H54 (cell line): ENCODE measurements at places on chromosomes 6 and 20.

GRCh38 chr20:34907616-34908469 is 31.4 kb downstream of the ACSS2 start:
- peak; percentile 91 for DNase-seq

- DNase-seq, result no peak
Observed at GRCh38 chr6:21984561-21984960, 312.3 kb downstream of the PRL start.

- DNase-seq, result no peak
Observed at GRCh38 chr20:840858-841567, 7.5 kb downstream of the FAM110A start.

GRCh38 chr6:113732384-113732966 is 124.7 kb upstream of the MARCKS start:
- DNase-seq, result no peak

GRCh38 chr6:137708481-137708880 is 158.6 kb upstream of the TNFAIP3 start:
- DNase-seq, result no peak

DNA sequence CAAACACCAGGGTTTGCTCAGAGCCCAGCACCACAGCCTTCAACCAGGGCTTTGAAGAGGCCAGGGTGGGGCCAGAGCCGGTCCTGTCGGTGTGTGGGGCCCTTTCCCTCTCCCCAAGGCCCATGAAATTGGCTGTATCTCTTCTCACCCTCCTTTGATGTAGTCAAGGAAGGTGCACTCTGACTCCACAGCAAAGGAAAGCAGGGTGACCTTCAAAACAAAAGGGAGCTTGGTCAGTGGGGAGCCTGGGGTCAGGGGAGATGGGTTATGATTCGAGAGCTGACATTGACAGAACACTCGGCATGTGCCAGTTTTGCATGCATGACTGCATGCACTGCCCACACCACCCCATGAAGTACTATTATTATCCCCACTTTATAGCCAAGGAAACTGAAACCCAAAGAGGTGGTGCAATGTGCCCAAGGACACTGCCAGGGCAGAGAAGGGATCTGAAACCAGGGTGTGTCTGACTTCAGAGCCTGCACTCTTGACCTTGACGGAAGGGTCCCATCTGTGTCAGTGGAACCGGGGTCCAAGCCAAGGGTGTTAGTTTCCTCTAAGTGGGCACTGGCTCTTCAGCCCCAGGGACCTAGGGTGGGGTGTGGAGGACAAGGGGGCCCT is 55.4 kb downstream of the RAB44 start:
- no peak for DNase-seq

GRCh38 chr6:131765804-131766135 is 42.0 kb upstream of the ENPP1 start:
- DNase-seq, result no peak

- DNase-seq, result no peak
Observed at GRCh38 chr6:133637436-133637835, 251.5 kb upstream of the TCF21 start.
